Mesenchymal stem cell (in vitro differentiated cells and primary cell): ENCODE measurements at places on chromosomes 4 and X.
A peak's percentile ranks its signal among the peaks of the same experiment; 100 is the strongest.

DNA sequence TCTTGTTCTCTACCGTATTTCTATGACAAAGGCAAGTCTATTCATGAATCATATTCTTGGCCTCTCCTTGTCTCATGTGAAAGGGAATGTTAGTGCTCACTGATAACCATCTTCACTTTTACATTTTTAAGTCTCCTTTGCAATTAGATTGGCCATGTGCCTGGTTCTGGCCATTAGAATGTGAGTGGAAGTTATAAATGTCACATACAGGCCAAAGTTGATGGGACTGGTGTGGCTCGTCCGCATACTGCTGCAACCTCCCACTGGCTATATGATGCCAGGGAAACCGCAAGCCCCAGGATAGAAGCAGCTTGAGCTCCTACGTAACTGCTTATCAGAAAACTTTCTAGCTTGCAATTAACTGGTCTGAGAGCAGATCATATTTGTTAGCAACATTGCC, 86.1 kb downstream of the MAGEC1 start:
- H3K27ac ChIP-seq, result no peak overlapping the region
- H3K27me3 ChIP-seq, result no peaks in the 10 kb centered on the region
- DNase-seq, result no peak
- no peak overlapping the region for H3K4me3 ChIP-seq

DNA sequence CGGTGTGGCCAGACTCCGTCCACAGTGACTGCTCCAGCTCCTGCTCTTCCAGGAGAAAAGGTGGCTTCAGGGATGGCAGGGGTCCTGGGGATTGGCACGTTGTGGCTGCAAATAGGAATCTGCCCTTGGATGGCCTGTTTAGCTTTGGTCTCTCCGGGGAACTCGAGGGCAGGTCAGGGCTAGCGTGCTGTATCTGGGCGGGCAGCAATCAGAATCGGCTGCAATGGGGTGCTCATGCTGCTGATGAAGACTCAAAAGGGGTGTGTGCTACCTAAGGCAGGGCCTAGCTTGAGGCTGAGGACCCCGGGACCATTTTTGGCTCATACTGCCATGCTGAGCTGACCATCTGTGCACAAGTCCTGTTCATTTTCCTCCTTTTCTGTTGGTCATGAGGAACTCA, 51.3 kb downstream of the RGS12 start:
- H3K27ac ChIP-seq, result no peak overlapping the region
- H3K4me1 ChIP-seq, result peaks cover 5% of the 10 kb centered on the region
- H3K27me3 ChIP-seq, result no peaks in the 10 kb centered on the region
- no peak for DNase-seq
- H3K4me3 ChIP-seq, result no peak overlapping the region
- H3K36me3 ChIP-seq, result peaks cover 13% of the 10 kb centered on the region

GRCh38 chrX:154795016-154795415, 10.3 kb downstream of the MPP1 start:
- H3K27me3 ChIP-seq, result no peaks in the 10 kb centered on the region
- no peak for DNase-seq
- no peak overlapping the region for H3K4me3 ChIP-seq

DNA sequence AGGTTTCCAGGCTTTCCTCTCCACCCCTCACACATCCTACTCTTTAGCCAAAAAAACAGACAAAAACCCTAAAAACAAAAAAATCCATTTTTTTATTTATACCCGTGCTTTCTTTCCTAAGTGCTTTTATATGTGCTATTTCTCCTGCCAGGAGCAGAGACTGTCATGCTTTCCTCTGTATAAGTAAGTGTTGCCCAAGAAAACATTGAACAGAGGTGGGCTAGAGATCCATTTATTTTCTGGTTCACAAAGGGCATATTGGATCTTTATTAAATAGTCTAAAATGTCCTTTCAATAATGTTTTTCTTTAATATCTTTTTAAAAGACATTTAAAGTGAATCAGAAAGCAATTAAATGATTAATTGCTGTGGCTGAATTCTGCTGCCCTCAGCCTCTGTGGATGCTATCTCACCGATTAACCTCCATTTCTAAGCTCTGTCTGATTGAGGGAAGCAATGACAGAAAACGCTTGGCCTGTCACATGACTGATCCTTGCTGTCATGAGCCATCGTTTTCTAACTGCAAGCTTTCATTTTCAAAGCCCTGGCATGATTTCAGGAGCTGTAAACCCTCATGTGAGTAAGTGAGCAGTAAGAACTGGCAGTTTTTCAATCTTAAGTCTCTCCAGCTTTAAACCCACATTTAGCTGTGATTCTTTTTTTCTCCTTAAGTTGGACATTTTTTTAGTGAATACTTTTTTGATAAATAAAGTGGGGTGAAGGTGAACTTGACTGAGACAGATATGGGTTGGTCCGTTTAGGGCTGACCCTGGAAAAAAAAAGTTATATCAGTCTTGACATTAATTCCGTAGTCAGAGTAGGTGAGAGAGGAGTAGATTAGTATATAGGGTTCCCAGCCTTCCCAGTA, 180.7 kb upstream of the PGRMC2 start:
- H3K36me3 ChIP-seq, result peaks cover 18% of the 10 kb centered on the region
- no peaks in the 10 kb centered on the region for H3K27me3 ChIP-seq
- no peak overlapping the region for H3K27ac ChIP-seq
- no peak overlapping the region for H3K4me3 ChIP-seq

DNA sequence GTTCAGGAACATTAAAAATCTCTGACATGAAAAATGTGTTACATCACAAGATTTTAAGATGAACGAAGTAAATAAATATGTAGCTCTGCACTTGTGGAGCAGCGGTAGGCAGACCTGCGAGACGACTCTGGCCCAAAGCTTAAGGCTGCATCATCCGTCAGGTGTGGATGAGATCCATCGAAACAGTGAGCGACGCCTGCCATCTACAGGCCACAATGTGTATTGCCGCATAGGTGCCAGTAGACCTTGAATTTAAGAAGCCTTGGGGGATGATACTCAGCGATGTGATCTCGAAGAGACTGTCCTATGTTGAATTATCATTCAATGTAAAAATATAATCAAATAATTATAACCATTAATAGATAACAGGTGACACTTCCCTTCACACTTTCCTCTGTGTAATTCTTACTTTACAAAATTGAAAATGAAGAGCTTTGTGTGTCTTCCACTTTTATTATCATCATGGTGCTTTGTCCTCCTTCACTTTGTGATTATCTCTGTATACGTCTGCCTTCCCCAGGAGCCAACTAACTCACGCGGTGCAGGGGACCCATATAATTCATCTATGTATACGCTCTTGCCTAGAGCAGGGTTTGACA, 851.0 kb downstream of the RAB28 start:
- H3K4me3 ChIP-seq, result no peak overlapping the region
- H3K4me1 ChIP-seq, result no peaks in the 10 kb centered on the region
- H3K27ac ChIP-seq, result no peak overlapping the region
- no peaks in the 10 kb centered on the region for H3K36me3 ChIP-seq
- peaks cover 6% of the 10 kb centered on the region for H3K27me3 ChIP-seq

DNA sequence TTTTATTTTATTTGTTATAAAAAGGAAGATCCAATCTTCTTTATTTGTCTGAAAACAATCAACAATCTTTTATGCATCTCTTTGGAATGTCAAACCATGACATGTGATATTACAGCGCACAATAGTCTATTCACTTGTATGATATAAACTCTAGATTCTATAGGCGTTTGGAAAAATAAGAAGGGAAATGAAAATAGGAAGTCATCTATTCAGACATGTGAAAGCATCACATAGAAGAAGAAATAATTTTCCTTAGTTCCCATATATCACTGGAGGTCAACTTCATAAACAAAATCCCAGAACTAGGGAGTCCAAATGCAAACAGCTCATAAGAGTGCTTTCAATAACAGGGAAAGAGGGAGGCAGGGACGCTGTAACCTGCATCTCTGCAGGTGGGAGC, 139.5 kb upstream of the RASGEF1B start:
- H3K36me3 ChIP-seq, result no peaks in the 10 kb centered on the region
- peaks cover 5% of the 10 kb centered on the region for H3K27me3 ChIP-seq
- H3K27ac ChIP-seq, result no peak overlapping the region
- DNase-seq, result no peak

GRCh38 chrX:149032449-149032848, 472.7 kb downstream of the IDS start:
- H3K4me3 ChIP-seq, result no peak overlapping the region
- no peak for DNase-seq
- no peak overlapping the region for H3K27ac ChIP-seq
- H3K27me3 ChIP-seq, result no peaks in the 10 kb centered on the region
- H3K36me3 ChIP-seq, result no peaks in the 10 kb centered on the region

- no peak overlapping the region for H3K27ac ChIP-seq
- no peaks in the 10 kb centered on the region for H3K27me3 ChIP-seq
- H3K4me1 ChIP-seq, result no peaks in the 10 kb centered on the region
- H3K4me3 ChIP-seq, result no peak overlapping the region
These were observed 605.6 kb upstream of the BOD1L1 start for GRCh38 chr4:14233126-14233525.

DNA sequence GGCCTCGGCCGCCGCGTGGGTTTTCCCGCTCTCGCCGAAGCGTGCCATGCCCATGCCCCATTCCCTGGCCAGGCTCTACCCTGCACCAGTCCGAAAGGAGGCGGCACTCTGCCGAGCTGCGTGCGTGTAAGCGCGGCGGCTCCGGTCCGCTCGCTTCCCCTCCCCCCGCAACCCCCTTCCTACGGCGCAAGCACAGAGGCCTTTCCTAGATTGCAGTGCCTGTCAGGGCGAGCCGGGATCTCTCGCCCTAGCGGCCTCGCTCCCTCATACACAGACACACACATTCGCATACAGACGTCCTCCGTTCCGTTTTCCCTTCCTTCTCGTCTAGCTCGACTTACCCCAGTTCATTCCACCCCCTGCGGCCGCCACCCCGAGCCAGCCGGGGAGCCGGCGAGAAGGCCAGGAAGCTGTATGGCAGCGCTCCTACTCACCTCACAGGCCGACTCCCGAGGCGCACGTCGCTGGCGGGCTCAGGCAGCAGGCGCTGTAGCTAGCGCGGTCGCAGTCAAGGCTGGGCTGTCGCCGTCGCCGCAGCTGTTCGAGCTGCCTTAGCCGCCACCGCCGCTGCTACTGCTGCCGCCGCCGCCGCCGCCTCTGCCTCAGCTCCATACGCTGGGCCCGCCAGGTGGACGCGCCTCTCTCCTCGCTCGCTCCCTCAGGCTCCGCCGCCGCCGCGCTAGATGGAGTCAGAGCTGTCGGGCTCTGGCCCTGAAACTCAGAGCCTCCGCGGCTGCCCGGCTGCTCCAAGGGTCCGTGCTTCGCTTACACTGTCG, 615 bp downstream of the NEXMIF start:
- H3K27ac ChIP-seq, result no peak overlapping the region
- H3K4me3 ChIP-seq, result peak overlapping the region; percentile 46
- peak; percentile 1 for DNase-seq
- H3K4me1 ChIP-seq, result peaks cover 8% of the 10 kb centered on the region
- H3K36me3 ChIP-seq, result no peaks in the 10 kb centered on the region

- H3K27me3 ChIP-seq, result peaks cover 38% of the 10 kb centered on the region
- H3K4me3 ChIP-seq, result no peak overlapping the region
- no peaks in the 10 kb centered on the region for H3K36me3 ChIP-seq
These were observed 7.7 kb downstream of the SASH3 start for GRCh38 chrX:129787336-129788055.

GRCh38 chr4:168220893-168221292, 97.7 kb downstream of the DDX60 start:
- no peaks in the 10 kb centered on the region for H3K36me3 ChIP-seq
- no peaks in the 10 kb centered on the region for H3K4me1 ChIP-seq
- DNase-seq, result no peak
- no peak overlapping the region for H3K4me3 ChIP-seq
- H3K27ac ChIP-seq, result no peak overlapping the region
- no peaks in the 10 kb centered on the region for H3K27me3 ChIP-seq

- H3K36me3 ChIP-seq, result no peaks in the 10 kb centered on the region
- H3K4me3 ChIP-seq, result no peak overlapping the region
- H3K27ac ChIP-seq, result no peak overlapping the region
- DNase-seq, result peak; percentile 38
- no peaks in the 10 kb centered on the region for H3K4me1 ChIP-seq
- H3K27me3 ChIP-seq, result no peaks in the 10 kb centered on the region
These were observed 459.0 kb downstream of the PDGFC start for GRCh38 chr4:156512622-156513021.

- H3K36me3 ChIP-seq, result no peaks in the 10 kb centered on the region
- no peaks in the 10 kb centered on the region for H3K27me3 ChIP-seq
- no peaks in the 10 kb centered on the region for H3K4me1 ChIP-seq
- H3K27ac ChIP-seq, result no peak overlapping the region
- no peak for DNase-seq
- H3K4me3 ChIP-seq, result no peak overlapping the region
These were observed 565.1 kb upstream of the NDST4 start for GRCh38 chr4:115678425-115678941.

DNA sequence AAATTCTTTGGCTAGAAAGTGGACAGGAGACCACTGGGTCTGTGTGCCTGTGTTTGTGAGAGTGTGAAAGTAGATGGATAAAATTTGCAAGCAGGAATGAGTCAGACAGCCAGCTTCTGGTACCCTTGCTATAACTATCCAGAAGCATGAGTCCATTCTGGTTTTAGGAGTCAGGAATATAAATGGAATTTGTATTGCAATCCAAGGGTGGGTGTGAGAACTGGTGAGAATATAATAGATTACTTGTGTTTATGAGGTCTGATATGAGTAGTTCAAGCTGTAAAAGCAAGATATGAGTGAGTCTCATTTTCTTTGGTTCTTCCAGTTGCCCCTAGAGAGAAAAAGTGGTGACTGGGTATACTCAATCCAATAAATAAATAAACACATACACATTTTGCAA, 212.7 kb upstream of the TAPT1 start:
- no peaks in the 10 kb centered on the region for H3K36me3 ChIP-seq
- H3K4me1 ChIP-seq, result no peaks in the 10 kb centered on the region
- no peak for DNase-seq
- H3K4me3 ChIP-seq, result no peak overlapping the region
